Activated T-cell treated with anti-CD3 and anti-CD28 coated beads, Interleukin-2, amount 50 U/mL, for 24 hours (primary cell): ENCODE measurements at places on chromosomes 7 and 10.

DNA sequence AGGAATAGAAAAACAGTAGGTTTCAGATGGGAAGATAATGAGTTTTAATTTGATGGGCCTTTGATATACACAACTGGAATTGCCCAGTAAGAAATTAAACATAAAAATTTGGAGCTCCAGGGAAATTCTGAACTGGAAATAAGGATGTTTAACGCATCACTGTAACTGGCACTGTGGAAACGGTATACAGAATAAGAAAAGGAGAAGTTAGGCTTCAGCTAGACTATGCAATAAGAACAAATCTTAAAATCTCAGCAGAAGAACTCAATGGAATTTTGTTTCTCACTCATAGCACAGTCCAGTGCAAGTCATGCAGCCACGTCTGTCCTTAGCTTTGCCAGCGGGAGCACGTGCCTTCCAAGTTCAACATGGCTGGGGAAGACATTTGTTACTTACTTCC lies 52.9 kb upstream of the FGL2 start:
- no peak for DNase-seq

- DNase-seq: no peak
Observed at GRCh38 chr10:7657552-7657951, 9.2 kb downstream of the ITIH5 start.

- DNase-seq: no peak
Observed at GRCh38 chr7:38310591-38311101, 37.2 kb upstream of the TARP start.

DNA sequence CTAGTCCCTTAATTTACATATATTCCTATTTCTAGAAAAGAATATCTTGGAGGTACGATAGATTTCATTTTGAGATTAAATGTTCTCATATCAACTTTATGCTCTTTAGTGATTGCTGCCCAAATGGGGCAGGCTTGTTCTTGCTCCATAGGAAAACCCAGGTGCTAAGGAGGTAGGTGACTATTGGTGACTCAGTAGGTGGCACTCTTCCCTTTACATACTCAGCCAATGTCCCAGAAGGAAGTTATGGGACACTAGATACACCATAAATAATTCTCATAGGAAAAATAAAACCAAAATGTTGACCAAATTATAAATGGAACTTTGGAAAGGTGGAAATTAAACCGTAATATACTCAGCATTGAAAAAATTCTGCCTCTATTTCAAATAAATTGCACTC lies 4.0 kb downstream of the SKAP2 start:
- DNase-seq: no peak

DNA sequence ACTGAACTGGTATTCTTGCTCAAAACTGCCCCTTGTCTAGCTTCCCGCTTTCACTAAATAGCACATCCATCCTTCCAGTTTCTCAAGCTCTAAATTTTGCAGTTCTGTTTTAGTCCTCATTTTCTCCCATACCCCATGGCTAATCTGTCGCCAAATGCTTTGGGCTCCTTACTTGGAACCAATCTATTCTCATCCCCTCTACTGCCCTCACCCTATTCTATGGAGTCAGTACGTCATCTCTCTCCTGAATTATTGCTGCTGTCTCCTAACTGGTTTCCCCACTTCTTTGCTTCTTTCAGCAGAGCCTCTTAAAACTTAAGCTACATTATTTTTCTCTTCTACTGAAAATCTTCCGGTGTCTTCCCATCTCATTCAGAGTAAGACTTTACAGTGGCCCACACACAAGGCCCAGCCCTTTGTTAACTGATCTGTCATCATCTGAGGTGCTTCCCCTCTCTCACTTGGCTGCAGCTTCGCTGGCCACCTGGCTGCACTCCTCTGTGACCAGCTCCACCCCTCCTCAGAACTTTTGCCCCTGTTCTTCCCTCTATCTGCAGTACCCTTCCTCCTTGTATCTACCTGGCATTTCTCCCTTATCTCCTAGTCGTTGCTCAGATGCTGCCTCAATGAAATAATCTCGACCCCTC lies 9.9 kb downstream of the STARD3NL start:
- DNase-seq: no peak

- DNase-seq: no peak
Observed at GRCh38 chr7:137731436-137731835, 115.3 kb downstream of the DGKI start.

- DNase-seq: no peak
Observed at GRCh38 chr7:1853986-1854865, 184.1 kb downstream of the ELFN1 start.

DNA sequence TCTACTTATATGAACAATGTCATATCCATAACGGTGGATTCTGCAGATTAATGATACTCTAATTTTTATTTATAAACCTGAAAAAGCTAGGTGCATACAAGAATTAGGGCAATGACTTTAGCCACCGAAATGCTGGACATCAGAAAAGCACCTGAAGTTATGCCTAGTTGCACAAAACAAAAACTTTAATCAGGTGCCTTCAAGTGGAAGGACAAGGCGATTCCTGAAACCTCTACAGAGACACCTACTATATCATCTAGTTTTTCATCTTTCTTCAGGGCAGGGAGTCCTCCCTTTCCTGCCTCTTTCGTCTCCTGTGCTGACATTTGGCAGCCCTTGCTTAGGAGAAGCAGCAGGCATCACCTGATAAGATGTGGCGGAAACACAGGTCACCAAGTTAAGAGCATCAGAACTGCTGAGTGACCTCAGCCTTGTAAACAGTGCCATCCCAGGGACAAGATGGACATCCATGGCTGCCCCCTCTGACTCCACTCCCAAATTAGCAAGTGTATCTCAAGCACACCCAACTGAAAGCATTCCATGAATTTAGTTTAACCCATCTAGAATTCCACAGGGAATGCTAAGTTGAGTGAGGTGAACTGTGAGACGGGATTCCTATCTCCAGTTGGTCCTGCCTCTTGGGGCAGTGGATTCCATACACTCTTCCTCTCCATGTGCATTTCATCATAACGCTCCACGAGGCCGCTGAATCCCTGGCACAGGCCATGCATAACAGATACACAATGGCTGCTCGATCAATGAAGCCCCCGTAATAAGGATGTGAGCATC lies 5.8 kb downstream of the ITPRIP start:
- no peak for DNase-seq

DNA sequence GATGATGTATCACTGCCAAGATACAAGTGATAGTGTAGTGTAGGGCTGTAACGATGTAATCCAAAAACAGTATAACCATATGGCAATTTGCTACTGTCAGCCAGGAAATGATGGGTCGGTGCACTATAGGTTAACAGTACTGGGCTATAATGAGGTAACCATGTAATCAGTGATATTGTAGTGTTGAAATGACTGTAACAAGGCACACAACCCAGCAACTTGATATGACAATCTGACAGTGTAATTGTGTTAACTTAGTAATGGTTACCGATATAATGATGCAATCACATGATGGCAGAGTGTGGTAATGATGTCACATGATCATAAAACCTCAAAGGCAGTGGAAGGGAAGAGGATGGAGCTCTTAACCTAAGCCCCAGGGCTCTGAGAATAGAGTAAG lies 73.8 kb upstream of the SLF2 start:
- no peak for DNase-seq
